ENCODE measurements at places on chromosomes 4 and X.

DNA sequence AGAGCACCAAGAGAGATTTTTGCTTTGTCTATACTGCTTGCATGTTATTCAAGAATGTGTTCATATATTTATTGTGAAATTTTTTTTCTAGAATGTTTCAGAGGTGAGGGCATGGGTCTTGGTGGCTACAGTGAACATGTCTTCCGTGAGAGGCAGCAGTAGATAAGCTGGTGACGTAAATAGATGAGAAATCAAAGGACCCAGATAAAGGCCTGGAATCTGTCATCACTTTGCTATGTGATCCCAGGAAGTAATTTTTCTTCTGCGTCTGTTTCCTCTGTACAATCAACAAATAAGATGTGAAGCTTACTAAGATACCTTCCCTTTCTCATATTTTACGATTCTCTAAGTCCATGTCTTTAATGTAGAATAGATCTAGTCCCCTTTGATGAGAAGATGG, 129.1 kb downstream of the COL4A6 start:
- H3K4me3 ChIP-seq = no peak overlapping the region
- H3K36me3 ChIP-seq = no peaks in the 10 kb centered on the region
- no peak overlapping the region for H3K27ac ChIP-seq
- DNase-seq = no peak
- H3K27me3 ChIP-seq = peaks cover 3% of the 10 kb centered on the region

- H3K4me1 ChIP-seq = no peaks in the 10 kb centered on the region
- no peaks in the 10 kb centered on the region for H3K27me3 ChIP-seq
- H3K36me3 ChIP-seq = no peaks in the 10 kb centered on the region
- no peak for DNase-seq
- no peak overlapping the region for H3K4me3 ChIP-seq
These were observed 110.1 kb upstream of the VEGFC start for GRCh38 chr4:176902710-176903323.

- no peaks in the 10 kb centered on the region for H3K4me1 ChIP-seq
- H3K4me3 ChIP-seq = no peak overlapping the region
- no peaks in the 10 kb centered on the region for H3K36me3 ChIP-seq
- DNase-seq = no peak
- H3K27ac ChIP-seq = no peak overlapping the region
These were observed 59.9 kb downstream of the TRIML1 start for GRCh38 chr4:188198982-188199792.

- H3K4me1 ChIP-seq = no peaks in the 10 kb centered on the region
- no peaks in the 10 kb centered on the region for H3K27me3 ChIP-seq
- no peak overlapping the region for H3K27ac ChIP-seq
- no peak for DNase-seq
- peaks cover 4% of the 10 kb centered on the region for H3K36me3 ChIP-seq
- H3K4me3 ChIP-seq = no peak overlapping the region
These were observed 947.7 kb upstream of the SLIT2 start for GRCh38 chr4:19304028-19304427.

DNA sequence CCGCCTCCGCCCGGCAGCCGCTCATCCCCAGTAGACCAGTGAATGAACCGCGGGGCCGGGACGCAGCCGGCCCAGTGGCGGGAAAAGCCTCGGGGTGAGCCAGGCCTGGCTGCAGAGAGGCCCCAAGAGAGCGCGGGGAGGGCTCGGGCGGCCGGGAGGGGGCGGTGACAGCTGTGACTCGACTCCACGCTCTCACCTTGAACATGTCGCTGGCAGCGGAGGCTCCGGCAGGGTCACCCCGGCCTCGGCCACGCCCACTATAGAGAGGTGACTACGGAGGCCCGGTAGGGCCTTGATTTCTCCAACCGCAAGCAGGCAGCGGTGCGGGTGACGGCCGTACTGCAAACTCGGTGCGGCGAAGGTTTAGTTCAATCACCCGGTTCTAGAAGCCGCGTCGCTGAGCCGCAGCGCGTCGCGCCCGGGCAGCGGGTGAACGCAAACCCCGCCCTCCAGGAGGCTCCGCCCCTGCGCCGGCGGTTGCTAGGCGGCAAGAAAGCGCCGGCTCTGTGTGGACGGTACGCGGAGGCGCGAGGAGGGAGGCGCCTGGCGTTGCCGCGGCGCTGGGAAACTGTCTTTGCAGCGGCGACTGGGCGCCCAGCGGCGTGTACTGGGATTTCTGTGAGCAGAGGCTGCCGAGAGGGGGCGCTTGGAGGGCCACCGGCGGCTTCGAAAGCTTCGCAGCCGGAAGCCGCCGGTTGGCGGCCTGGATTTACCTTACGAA, at the start of the genes APOO and CXorf58:
Gene APOO (minus strand): TSS at position 441 of the 721 bp plus-strand sequence. CDS start 236 bp downstream, at position 205.
Gene CXorf58 (plus strand): TSS at position 509 of the 721 bp plus-strand sequence. CDS start 2,297 bp downstream, outside the sequence.
- DNase-seq = peak; percentile 95
- H3K4me1 ChIP-seq = peaks cover 6% of the 10 kb centered on the region
- no peaks in the 10 kb centered on the region for H3K36me3 ChIP-seq
- H3K27me3 ChIP-seq = no peaks in the 10 kb centered on the region
- H3K27ac ChIP-seq = peak within 1 kb of the TSS; percentile 87

DNA sequence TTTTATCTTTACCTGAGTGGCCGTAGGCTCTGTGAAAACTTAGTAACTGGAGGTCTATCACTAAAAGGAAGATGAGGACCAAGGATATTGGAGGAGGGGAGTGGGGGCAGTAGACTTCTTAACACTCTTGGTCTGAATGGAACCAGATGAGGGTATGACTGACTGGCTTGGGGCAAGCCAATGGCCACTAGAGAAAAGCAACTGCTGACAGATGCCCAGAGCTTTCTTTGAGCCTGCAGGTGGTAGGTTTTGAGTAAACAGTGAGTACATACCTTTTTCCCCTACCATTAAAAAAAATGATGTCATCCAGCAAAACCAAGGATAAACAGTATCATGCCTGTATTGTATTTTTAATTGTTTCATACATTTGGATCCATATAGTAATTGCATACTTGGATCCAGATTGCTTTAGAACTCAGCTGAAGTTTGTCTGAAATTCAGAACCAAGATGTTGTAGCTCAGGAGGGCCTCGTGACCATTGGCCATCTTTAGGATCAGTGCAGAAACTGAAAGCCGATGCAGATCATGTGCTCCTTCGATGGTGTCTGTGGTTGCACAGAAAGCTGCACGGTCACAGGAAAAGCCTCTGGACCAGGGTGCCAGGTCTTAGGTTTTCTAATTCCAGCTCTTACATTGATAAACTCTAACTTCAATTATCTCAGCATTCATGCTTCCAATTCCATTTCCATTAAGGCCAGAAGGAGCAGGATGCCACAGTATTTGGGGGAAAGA, 131.0 kb downstream of the PDGFRA start:
- no peak for DNase-seq
- no peak overlapping the region for H3K27ac ChIP-seq
- H3K4me1 ChIP-seq = no peaks in the 10 kb centered on the region
- no peak overlapping the region for H3K4me3 ChIP-seq
- H3K36me3 ChIP-seq = no peaks in the 10 kb centered on the region

- DNase-seq = no peak
- peaks cover 32% of the 10 kb centered on the region for H3K36me3 ChIP-seq
- H3K27me3 ChIP-seq = no peaks in the 10 kb centered on the region
- H3K4me1 ChIP-seq = peaks cover 79% of the 10 kb centered on the region
- H3K27ac ChIP-seq = peak overlapping the region; percentile 85
These were observed 149.4 kb upstream of the KLF3 start for GRCh38 chr4:38514465-38515146.

DNA sequence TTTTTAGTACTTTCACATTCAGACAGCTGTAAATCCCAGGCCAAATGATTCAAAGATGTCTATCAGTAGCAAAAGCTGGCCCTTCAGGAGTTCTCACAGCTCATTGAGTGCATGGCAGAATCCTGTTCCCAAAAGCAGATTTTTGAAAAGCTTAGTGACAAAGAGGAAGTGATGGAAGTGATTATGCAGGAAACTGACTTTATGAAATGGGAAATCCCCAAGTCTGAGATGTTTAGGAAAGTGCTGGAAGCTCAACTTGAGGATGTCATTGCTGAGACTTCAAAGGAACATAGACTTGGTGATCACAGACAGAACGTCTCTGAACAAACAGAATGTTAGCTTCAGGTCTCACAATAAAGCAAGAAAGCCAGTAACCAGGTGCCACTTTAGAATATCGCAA, 51.0 kb upstream of the CFAP47 start:
- DNase-seq = no peak
- no peak overlapping the region for H3K27ac ChIP-seq
- no peaks in the 10 kb centered on the region for H3K4me1 ChIP-seq
- H3K27me3 ChIP-seq = no peaks in the 10 kb centered on the region

DNA sequence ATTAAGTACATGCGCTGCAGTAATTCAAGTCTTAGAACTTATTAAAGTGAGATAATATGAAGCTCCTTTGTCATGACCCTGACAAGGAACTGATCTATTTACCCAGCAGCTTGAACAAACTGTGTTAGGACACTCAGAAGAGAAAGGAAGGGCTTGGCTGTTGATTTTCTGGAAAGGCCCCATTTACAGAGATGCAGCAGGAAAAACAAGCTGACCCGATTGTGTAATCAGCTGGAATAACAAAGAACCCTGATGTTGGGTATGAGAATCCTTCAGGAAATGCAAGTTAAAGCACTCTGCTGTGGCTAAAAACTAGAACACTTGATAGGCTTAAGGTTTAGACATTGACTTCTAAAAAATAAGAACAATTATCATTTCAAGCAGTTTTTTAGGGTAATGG, 64.8 kb downstream of the TBC1D9 start:
- H3K4me1 ChIP-seq = no peaks in the 10 kb centered on the region
- DNase-seq = no peak
- H3K27me3 ChIP-seq = peaks cover 13% of the 10 kb centered on the region
- H3K36me3 ChIP-seq = no peaks in the 10 kb centered on the region

GRCh38 chr4:20752641-20753040, 52.4 kb downstream of the PACRGL start:
- no peak overlapping the region for H3K27ac ChIP-seq
- H3K4me3 ChIP-seq = no peak overlapping the region
- H3K27me3 ChIP-seq = no peaks in the 10 kb centered on the region
- no peaks in the 10 kb centered on the region for H3K4me1 ChIP-seq
- DNase-seq = no peak

DNA sequence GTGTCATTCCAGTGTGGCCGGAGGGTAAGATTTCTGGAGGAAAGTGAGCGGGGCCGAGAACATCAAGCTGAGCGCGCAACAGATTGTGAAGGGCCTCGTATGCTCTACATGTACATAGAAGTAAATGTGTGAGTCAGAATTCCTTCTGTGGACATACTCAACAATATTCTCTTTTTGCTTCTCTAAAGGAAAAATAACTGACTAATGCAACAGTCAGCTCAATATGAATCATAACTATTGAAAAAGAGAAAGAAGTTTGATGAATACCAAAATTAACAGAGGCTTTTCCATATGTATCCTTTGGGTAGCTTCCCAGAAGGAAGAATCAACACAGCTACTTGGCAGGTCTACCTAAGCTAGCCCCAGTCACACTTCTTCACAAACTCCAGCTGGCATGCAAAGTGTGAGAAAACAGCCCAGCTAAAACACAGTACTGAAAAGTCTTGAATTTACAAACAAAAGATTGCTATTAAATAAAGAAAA, 87.5 kb upstream of the ZFP42 start:
- no peak for DNase-seq
- no peaks in the 10 kb centered on the region for H3K4me1 ChIP-seq
- no peak overlapping the region for H3K27ac ChIP-seq

- peaks cover 10% of the 10 kb centered on the region for H3K36me3 ChIP-seq
- no peak for DNase-seq
- peaks cover 3% of the 10 kb centered on the region for H3K4me1 ChIP-seq
- no peak overlapping the region for H3K4me3 ChIP-seq
These were observed 38.9 kb upstream of the MAB21L2 start for GRCh38 chr4:150543042-150543441.

DNA sequence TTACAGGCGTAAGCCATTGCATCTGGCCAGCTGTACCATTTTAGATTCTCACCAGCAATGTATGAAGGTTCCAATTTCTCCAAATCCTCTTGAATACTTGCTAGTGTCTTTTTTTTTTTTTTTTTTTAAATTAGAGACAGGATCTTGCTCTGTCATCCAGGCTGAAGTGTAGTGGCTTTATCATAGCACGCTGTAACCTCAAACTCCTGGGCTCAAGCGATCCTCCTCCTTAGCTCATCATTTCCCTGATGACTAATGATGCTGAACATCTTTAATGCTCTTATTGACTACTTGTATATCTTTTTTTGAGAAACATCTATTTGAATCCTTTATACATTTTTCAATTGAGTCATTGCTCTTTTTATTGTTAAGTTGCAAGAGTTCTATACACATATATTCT, 40.3 kb downstream of the HDAC8 start:
- H3K27me3 ChIP-seq = no peaks in the 10 kb centered on the region
- H3K4me1 ChIP-seq = peaks cover 4% of the 10 kb centered on the region
- no peak overlapping the region for H3K27ac ChIP-seq
- H3K36me3 ChIP-seq = peaks cover 9% of the 10 kb centered on the region

GRCh38 chr4:86007042-86007441, 352.8 kb downstream of the MAPK10 start:
- no peaks in the 10 kb centered on the region for H3K4me1 ChIP-seq
- no peak overlapping the region for H3K4me3 ChIP-seq
- H3K27ac ChIP-seq = no peak overlapping the region

- H3K27ac ChIP-seq = no peak overlapping the region
- no peaks in the 10 kb centered on the region for H3K4me1 ChIP-seq
- peaks cover 2% of the 10 kb centered on the region for H3K27me3 ChIP-seq
- no peaks in the 10 kb centered on the region for H3K36me3 ChIP-seq
These were observed 25.1 kb downstream of the PIR start for GRCh38 chrX:15468036-15468435.

GRCh38 chr4:152535360-152535902, 461 bp downstream of the FBXW7 start:
- no peaks in the 10 kb centered on the region for H3K27me3 ChIP-seq
- H3K4me1 ChIP-seq = peaks cover 80% of the 10 kb centered on the region
- DNase-seq = peak; percentile 17
- peaks cover 23% of the 10 kb centered on the region for H3K36me3 ChIP-seq
- H3K4me3 ChIP-seq = peak overlapping the region; percentile 86
- H3K27ac ChIP-seq = peak overlapping the region; percentile 98

DNA sequence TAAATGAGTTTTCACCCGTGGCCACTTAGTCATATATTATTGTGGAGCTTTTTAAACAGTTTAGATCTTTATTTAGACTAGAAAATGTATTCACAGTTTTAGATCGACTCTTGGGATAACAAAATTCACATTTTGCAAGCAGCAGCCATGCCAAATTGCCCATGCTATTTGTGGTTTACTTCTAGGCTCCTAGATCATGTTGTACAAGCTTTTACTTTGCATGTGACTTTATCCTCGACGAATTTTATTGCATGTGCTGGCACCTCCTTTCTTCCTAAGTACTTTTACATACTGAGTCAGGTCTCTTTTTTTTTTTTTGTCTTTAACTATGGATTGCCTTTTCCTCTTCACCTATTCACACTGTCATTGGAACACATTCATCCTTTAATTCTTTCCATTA, 23.2 kb downstream of the BBS12 start:
- no peak overlapping the region for H3K27ac ChIP-seq
- peaks cover 7% of the 10 kb centered on the region for H3K4me1 ChIP-seq
- no peak for DNase-seq
- H3K36me3 ChIP-seq = no peaks in the 10 kb centered on the region
- no peak overlapping the region for H3K4me3 ChIP-seq

- peak overlapping the region; percentile 93 for H3K27ac ChIP-seq
- H3K36me3 ChIP-seq = no peaks in the 10 kb centered on the region
These were observed 32.2 kb downstream of the TBC1D14 start for GRCh38 chr4:6941796-6942195.

GRCh38 chr4:89562746-89563145, 255.1 kb upstream of the GPRIN3 start:
- no peak overlapping the region for H3K27ac ChIP-seq
- no peaks in the 10 kb centered on the region for H3K4me1 ChIP-seq
- H3K4me3 ChIP-seq = no peak overlapping the region
- H3K36me3 ChIP-seq = no peaks in the 10 kb centered on the region
- H3K27me3 ChIP-seq = peaks cover 4% of the 10 kb centered on the region

All from naive thymus-derived CD8-positive, alpha-beta T cell (primary cell).